Hypothalamus (tissue), 51 donors: ENCODE measurements at places on chromosomes 6 and 20.

GRCh38 chr6:15430931-15431405 lies 185.1 kb downstream of the JARID2 start:
- DNase-seq, result no peak

DNA sequence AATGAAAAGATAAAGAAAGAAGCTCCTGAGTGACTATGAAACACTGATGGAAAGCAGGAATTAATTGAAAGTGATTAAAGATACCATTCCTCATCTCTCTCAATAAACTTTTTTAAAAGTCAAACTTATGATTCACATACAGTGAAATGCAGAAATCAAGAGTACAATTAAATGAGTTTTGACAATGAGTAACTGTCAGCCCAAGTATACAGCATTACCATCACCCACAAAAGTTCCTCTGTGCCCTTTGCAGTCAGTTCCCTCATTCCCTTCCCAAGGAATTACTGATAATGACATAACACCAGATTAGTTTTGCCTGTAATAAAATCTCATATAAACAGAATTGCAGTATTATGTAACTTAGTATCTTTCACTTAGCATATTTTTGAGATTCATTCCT lies 44.5 kb downstream of the ATG5 start:
- no peak for DNase-seq

GRCh38 chr20:54494303-54495006 lies 19.1 kb downstream of the DOK5 start:
- DNase-seq, result no peak

GRCh38 chr20:55067158-55067825 lies 591.9 kb downstream of the DOK5 start:
- no peak for DNase-seq

DNA sequence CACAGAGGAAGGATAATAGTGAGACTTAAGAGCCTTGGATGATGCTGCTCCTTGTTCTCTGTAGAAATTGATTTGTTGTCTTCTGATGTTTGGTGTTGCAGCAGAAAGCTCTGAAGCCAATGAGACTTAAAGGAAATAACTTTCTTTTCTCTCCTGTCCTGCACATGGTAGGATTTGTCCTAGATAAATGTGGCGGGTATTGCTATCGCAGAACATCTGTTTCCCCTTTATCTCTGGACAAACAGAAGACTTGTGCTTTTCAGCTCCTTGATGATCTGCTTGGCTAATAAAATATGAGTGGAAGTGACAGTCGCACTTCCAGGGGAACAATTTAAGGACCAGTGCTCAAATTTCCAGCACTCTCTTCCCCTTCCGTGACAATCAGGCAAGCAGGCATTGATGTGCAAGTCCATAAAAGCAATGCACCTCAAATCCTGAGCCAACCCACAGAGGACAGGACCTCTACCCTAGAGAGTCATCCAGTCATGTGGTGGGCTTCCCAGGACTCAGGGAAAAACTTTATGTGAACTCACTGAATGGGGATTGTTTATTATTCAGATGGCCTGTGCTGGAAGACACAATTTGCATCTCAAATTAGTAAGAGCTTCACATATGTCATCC lies 9.9 kb upstream of the NCR2 start:
- no peak for DNase-seq

- no peak for DNase-seq
Observed at GRCh38 chr6:74578339-74578738, 627.5 kb downstream of the COL12A1 start.

DNA sequence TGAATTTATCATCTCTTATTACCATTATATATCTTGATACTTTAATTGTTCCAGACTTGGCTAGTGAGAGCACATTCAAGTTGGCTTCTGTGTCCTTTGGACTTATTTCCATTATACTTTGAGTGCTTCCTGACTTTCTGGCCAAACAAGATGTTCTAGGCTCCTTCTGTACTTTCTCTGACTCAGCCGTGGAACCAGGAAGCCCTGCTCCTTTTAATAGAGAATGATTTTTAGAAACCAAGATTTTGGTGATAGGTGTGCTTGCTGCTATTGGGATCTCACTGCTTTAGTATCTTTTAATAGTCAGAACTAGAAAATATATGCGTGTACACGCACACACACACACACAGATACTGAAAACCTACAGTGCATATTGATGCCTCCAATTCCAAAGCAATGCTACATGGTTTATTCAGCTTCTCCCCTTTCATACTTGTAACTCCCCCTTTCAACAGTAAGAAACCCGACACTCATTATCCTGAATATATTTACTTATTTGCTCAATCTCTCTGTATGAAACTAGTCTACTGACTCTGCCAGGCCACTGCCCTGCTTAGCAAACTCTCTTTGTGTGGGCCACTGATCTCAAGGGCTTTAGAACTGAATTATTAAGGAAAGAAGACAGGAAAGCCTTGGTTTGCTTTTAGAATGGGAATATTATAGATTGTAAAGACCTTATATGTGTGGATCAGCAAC lies 42.7 kb upstream of the EZR start:
- DNase-seq, result no peak

GRCh38 chr6:125102891-125103290 lies 50.7 kb upstream of the TPD52L1 start:
- no peak for DNase-seq

DNA sequence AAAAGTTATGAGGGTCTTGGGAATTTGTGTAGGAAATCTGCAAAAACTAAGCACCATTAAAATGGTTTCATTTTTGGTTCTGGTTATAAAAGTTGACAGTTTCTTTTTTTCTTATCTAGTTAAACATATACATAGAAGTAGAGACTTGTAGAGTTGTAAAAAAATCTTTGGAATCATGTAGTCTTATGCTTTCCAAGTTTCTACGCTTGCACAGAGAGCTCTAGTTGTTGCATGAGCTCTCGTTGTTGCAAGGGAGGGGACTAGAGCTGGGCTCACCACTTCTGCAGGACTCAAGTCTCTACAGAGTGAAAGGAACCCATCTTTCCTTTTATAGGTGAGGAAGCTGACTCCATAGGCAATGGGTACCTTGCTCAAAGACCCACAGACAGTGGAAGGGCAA lies 21.6 kb upstream of the CCN2 start:
- DNase-seq, result no peak

DNA sequence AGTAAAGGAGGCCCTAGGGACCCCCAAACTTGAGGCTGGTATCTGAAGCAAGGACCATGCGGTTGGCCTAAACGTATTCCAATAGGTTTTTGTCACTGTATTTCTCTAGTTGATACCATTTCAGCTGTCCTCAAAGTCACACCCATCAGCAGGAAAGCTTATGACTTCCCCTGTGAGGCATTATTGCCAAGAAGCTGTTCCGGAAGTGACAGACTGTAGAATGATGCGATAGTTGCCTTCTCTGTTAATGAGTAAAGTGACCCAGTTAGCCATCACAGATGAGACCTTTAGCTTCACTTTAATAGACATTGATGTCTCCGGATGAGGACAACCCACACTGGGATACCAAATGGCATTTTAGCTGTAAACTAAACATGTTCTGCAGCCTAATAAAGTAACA lies 147.9 kb downstream of the RNGTT start:
- DNase-seq, result no peak

GRCh38 chr6:169494038-169494437 lies 207.8 kb downstream of the WDR27 start:
- no peak for DNase-seq
